ENCODE measurements at places on chromosomes 6 and 20.

DNA sequence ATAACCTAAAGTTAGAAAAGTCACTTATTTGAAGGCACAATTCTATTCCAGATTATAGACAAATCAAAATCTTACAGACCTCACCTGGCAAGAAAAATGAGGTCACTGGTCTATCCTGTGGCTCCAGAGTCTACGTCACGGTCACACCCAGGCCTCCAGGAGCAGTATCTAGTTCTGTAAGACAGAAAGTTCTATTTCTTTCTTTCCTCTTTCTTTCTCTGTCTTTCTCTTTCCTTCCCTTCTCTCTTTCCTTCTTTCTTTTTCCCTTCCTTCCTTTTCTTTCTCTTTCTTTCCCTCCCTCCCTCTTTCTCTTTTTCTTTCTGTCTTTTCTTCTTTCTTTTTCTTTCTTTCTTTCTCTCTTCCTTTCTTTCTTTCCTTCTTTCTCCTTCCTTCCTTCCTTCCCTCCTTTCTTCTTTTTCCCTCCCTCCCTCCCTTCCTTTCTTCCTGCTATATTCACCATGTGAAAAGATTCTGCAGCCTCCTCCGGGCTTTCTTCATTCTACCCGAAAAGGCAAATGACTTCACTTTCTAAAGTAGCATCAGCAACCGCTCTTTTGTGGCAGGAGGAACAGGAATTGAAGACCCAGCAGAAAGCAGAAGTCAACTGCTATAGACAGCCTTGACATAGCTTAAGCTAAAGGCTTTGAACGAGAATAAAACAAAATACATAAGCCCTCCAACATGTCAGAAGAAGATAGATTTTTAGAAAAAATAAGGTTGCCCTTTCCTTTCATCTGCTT lies 83.9 kb upstream of the SIRPG start:
- DNase-seq, result no peak

- DNase-seq, result no peak
Measured at GRCh38 chr20:40714109-40714508, 25.1 kb upstream of the MAFB start.

DNA sequence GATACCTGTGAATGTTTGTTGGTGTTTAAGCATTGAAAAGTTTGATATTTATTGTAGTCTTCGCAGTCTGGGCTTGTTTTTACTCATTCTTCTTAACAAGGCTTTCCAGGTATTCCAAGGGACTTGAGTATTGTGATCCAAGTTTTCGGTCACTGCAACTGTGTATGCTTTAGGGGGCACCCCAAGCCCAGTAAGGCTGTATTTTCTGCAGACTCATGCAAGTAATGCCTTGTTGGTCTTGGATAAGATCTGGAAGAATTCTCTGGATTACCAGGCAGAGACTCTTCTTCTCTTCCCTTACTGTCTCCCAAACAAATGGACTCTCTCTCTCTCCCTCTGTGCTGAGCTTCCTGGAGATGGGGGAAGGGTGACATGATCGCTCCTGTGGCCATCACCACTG lies 82.1 kb downstream of the RFPL4B start:
- DNase-seq, result no peak

GRCh38 chr6:138113588-138114210 lies 6.5 kb upstream of the PERP start:
- no peak for DNase-seq

GRCh38 chr6:13873288-13874190 lies 51.2 kb upstream of the RNF182 start:
- peak; percentile 70 for DNase-seq

DNA sequence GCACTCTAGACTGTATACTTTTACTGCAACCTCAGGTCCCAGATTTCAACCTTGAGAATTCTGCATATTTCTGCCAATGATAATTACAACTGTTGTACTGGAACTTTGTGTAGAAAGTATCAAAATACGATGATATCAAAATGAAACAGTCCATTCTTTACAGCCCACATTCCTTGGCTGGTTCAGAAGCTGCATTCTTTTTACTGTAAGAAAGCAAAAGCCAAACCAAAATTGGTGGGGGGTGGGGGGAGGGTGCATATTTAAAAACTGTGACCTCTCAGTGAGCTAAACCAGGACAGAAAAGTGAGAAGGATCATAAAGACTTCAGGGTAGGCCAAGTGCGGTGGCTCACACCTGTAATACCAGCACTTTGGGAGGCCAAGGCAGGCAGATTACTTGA lies 41.8 kb upstream of the UBR2 start:
- no peak for DNase-seq

DNA sequence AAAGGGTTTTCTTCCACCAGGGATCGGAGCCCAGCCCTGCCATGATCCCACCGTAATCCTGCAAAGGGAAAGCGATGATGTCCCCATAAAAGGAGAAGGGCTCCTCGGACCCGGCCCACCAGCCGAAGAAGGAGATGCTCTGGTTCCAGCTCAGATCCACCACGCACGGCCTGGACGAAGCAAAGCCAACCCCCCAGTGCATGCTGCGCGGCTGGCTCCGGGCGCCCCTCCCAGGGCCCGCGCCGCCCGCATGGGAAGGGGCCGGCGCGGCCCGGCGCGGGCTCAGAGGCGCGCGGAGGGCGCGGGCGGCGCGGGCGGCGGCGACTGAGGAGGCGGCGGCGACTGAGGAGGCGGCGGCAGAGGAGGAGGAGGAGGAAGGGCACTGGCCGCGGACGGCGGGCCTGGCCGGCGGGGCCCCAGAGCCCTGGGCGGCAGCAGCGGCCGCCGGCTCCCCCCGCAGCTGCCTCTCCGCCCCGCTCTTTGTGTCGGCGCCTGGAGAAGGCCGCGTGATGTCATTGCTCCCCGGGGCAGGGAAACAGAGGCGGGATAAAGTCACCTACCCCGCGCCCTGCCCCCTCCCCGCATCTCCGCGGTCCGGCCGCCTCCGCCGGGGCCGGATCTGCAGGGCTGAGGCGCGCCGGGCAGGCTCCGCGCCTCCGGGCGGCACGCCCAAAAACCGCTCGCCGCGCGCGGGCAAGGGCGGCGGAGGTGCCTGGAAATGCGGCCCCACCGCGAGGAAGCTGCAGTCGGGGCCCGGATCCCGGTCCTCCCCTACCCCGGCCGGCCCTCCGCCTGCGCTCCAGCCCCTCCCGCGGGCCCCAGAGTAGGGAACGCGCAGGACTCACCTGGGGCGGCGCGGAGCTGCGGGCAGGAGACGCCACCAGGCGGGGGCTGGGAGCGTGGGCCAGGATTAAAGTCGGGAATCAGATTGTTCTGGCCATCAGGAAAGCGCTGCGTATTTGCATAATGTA lies at the start of gene FAXC:
Gene FAXC (minus strand): TSS at position 504 of the 971 bp plus-strand sequence. CDS start 302 bp downstream, at position 202.
- DNase-seq, result peak; percentile 57

Data from trophoblast cell (in vitro differentiated cells and primary cell).